Heart right ventricle (tissue), 16 donors: ENCODE measurements at places on chromosomes 3 and 15.
A peak's percentile ranks its signal among the peaks of the same experiment; 100 is the strongest.

- no peaks in the 10 kb centered on the region for H3K4me1 ChIP-seq
- H3K36me3 ChIP-seq: no peaks in the 10 kb centered on the region
- DNase-seq: no peak
- H3K27ac ChIP-seq: no peak overlapping the region
Observed at GRCh38 chr3:148896062-148896461, 31.0 kb downstream of the CPA3 start.

DNA sequence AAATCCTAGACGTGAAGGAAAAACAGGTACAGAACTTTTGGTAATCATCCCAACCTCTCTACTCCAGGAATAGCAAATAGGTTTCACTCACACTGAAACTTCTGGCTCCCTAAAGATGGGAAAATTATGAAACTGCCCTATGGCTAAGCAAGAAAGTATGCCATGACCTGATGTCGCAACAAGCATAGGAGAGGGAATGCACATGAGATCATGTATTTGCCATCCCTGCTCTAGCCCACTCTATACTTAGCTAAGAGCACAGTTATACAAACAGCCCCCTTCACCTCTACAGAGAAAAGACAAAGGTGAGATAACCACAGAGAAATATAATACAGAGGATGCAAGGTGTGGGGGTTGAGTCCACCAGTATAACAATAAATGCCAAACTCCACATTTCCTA is 102.7 kb downstream of the TBC1D5 start:
- H3K4me3 ChIP-seq: no peak overlapping the region
- no peaks in the 10 kb centered on the region for H3K36me3 ChIP-seq
- peaks cover 18% of the 10 kb centered on the region for H3K4me1 ChIP-seq
- no peak for DNase-seq
- H3K27ac ChIP-seq: no peak overlapping the region

GRCh38 chr3:36546226-36546625 is 165.9 kb downstream of the STAC start:
- DNase-seq: no peak
- no peaks in the 10 kb centered on the region for H3K36me3 ChIP-seq
- no peaks in the 10 kb centered on the region for H3K4me1 ChIP-seq
- no peak overlapping the region for H3K27ac ChIP-seq
- no peaks in the 10 kb centered on the region for H3K27me3 ChIP-seq

DNA sequence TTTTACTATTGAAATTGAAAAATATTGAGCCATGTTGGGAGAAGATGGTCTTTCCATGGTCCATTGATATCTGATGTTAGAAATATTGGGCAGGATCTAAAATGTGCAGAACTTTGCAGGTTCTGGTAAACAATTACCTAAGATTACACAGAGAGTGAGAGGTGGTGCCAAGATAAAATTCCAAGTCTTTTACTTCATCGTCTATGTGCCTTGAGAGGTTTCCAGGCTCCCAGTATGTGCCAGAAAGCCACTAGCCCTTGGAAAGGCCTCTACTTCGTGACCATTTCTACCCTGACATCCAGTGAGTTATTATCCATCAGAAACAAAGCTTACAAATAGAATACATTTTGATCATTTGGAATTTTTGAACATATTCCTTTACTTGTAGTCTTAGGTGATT is 27.6 kb downstream of the CD200 start:
- no peaks in the 10 kb centered on the region for H3K27me3 ChIP-seq
- H3K4me3 ChIP-seq: peak overlapping the region; percentile 51
- H3K27ac ChIP-seq: peak overlapping the region; percentile 91

DNA sequence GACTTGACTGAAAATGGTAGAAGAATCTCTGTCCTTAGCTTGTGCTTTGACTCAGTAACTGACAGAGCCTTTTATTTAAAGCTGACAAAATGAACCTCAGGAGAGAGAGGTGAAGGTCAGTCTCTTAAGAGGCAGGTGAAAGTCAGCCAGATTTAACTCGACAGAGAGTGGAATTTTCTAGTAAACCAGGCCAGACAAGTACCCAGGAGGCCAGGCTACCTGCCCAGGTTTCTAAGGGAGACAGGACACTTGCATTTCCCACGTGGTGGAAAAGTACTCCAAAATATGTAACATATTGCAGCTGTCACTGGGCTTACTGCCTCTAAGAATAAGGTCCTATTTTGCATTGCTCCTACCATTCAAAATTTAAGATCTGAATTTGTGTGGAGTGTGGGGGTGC is 167.9 kb downstream of the FMN1 start:
- no peaks in the 10 kb centered on the region for H3K27me3 ChIP-seq
- no peak overlapping the region for H3K27ac ChIP-seq
- H3K4me1 ChIP-seq: peaks cover 14% of the 10 kb centered on the region
- H3K4me3 ChIP-seq: no peak overlapping the region
- H3K36me3 ChIP-seq: no peaks in the 10 kb centered on the region

DNA sequence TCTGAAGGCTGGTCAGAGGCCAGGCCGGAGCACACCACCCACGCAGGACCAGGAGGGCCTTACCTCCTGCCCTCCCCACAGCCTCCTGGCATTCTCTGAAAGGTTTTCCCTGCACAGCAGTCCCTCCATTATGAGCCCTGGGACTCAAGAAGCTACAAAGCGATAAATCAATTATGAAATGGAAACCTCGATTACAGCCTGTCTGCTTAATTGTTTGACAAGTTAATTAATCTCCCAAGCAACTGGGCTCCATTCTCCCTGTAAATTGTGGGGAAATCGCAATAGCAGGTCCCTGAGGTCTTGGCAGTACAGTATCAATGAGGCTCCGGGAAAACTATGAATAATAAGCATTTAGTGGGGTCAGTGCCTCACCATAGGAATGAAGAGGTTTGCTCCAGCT is 683.5 kb downstream of the NTRK3 start:
- H3K36me3 ChIP-seq: no peaks in the 10 kb centered on the region
- no peak for DNase-seq
- H3K27me3 ChIP-seq: no peaks in the 10 kb centered on the region
- H3K27ac ChIP-seq: no peak overlapping the region
- no peak overlapping the region for H3K4me3 ChIP-seq

DNA sequence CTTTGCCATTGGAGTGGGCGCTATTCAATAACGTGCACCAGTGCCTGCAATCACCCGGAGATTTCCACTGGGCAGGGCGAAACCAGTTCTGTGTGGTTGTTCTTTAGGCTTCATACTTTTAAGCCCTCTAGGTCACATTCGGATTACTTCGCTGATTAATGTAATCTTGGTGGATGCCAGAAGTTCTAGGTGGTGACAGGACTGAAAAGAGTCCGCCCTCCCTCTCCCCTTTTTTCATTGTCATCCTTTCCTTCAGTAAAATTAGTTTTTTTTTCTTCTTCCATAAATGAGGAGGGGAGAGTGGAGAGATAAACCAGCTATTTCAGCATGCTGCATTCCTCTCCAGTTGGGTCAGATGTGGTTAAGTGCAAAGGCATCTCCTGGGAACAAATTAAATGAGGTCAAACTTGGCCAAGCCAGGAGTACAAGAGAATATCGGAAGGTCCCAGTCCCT is 2.3 kb upstream of the SLC2A2 start:
- H3K27ac ChIP-seq: peak overlapping the region; percentile 34
- peak overlapping the region; percentile 37 for H3K4me3 ChIP-seq
- peak; percentile 13 for DNase-seq

- no peaks in the 10 kb centered on the region for H3K27me3 ChIP-seq
- H3K27ac ChIP-seq: no peak overlapping the region
- no peak overlapping the region for H3K4me3 ChIP-seq
Observed at GRCh38 chr3:98536456-98537017, 4.8 kb downstream of the GPR15 start.

- H3K4me1 ChIP-seq: peaks cover 71% of the 10 kb centered on the region
- no peak for DNase-seq
- H3K27me3 ChIP-seq: no peaks in the 10 kb centered on the region
- no peak overlapping the region for H3K4me3 ChIP-seq
Observed at GRCh38 chr3:56773986-56774385, 27.8 kb downstream of the ARHGEF3 start.

GRCh38 chr15:92813485-92813884 is 86.6 kb upstream of the CHD2 start:
- peaks cover 8% of the 10 kb centered on the region for H3K4me1 ChIP-seq
- H3K4me3 ChIP-seq: no peak overlapping the region
- DNase-seq: no peak
- no peak overlapping the region for H3K27ac ChIP-seq
- no peaks in the 10 kb centered on the region for H3K36me3 ChIP-seq
- H3K27me3 ChIP-seq: no peaks in the 10 kb centered on the region
